Endothelial cell of umbilical vein (primary cell): ENCODE measurements at places on chromosomes 5 and 9. TPM values are rescaled to one million over a fixed set of nuclear protein-coding genes. Genes with fewer than 3 reads are reported as not detected.

CER1 gene
- total RNA-seq: not detected in 2 replicates

GRXCR2 gene
- total RNA-seq: not detected in 2 replicates

MELK gene
- 47.8 and 52.1 TPM in 2 replicates for total RNA-seq

CLTB gene
- total RNA-seq: 73.2 and 108 TPM in 2 replicates

FCN2 gene
- total RNA-seq: not detected in 2 replicates

IFNW1 gene
- total RNA-seq: not detected in 2 replicates

HTR4 gene
- not detected in 2 replicates for total RNA-seq

ST6GALNAC4 gene
- 38.1 and 45.9 TPM in 2 replicates for total RNA-seq

DNA sequence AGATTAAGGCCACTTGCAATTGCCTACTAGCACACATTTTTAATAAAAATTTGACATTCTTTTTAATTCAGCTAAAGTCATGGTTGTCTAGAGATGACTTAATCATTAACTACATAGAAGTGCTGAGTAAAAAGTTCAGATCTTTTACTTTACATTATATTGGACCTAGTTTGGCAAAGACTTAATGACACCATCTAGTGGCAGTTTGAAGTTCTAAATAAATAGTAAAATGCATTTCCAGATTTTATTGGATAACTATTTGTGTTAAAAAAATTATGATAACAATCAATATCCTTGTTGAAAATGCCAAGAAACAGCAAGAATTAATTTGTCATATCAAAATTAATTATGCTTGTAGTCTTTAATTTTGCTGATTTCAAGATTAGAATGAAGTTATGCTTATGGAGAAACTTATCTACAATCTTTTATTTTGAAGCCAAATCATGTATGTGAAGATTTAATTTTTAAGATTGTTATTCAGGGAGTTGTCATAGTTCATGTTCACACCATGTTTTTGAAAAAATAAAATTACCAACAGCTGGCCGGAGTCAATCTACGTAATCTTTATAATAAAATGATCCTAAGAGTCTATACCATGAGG is 69.6 kb upstream of the PJA2 start:
- DNase-seq: peak; percentile 40

GRCh38 chr5:142298789-142299188 is 26.0 kb downstream of the SPRY4 start:
- DNase-seq: no peak

GRCh38 chr9:133103183-133103986 is 17.7 kb downstream of the RALGDS start:
- DNase-seq: peak; percentile 50

- no peak for DNase-seq
Observed at GRCh38 chr9:90515510-90515909, 127.1 kb downstream of the DIRAS2 start.

DNA sequence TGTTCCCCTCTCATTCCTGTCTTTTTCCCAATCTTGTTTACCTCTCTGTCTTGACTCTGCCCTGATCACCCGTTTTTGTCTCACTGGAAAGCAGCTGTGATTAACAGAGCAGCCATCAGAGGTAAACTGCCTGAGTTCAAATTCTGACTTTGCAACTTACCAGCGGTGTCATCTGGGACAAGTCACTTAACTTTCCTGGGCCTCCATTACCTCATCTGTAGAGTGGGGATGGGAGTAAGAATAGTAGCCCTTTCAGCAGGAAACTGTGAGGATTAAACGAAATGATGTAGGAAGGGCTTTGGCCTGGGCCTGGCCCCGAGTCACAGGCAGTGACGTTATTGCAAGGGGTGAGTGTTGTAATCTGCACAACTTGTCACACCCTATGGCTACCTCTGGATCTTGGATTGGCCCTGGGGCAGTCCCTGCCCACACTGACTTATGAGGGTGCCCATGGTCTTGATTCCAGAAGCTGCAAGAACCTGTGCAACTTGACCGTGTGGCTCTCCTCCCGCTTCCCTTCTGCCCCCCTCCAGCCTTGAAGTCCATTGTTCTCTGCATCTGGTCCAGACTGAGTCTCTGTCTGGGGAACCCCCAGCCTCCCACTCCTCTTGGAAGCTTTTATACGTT is 657 bp upstream of the PCDH12 start:
- DNase-seq: peak; percentile 58

- DNase-seq: no peak
Observed at GRCh38 chr5:154761046-154761736, 6.0 kb downstream of the LARP1 start.

- no peak for DNase-seq
Observed at GRCh38 chr5:82765765-82766164, 311.4 kb downstream of the TMEM167A start.

GRCh38 chr5:171226864-171227263 is 82.2 kb upstream of the TLX3 start:
- DNase-seq: no peak

GRCh38 chr5:39102684-39103155 is 28.5 kb upstream of the RICTOR start:
- no peak for DNase-seq

GRCh38 chr5:103532086-103532734 is 30.4 kb downstream of the NUDT12 start:
- DNase-seq: no peak

- no peak for DNase-seq
Observed at GRCh38 chr5:134975078-134975715, 7.5 kb downstream of the CATSPER3 start.

DNA sequence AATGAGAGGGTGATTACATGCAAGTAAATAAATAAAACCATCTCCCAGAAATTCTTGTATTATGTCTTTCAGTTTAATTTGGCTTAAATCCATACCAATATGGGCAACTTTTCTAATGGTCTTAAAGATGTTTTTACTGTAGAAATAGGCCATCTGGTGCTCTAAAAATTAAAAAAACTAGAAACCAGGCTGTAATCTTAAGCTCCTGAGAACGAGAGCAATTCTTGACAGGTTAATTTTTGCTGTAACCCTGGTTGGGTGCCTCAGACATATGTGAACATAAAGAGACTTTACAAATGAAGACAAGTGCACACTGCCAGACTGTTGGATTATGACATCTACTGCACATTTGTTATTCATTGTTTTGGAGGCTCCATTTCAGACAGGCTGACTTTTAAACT is 246.8 kb upstream of the DAB2 start:
- no peak for DNase-seq

DNA sequence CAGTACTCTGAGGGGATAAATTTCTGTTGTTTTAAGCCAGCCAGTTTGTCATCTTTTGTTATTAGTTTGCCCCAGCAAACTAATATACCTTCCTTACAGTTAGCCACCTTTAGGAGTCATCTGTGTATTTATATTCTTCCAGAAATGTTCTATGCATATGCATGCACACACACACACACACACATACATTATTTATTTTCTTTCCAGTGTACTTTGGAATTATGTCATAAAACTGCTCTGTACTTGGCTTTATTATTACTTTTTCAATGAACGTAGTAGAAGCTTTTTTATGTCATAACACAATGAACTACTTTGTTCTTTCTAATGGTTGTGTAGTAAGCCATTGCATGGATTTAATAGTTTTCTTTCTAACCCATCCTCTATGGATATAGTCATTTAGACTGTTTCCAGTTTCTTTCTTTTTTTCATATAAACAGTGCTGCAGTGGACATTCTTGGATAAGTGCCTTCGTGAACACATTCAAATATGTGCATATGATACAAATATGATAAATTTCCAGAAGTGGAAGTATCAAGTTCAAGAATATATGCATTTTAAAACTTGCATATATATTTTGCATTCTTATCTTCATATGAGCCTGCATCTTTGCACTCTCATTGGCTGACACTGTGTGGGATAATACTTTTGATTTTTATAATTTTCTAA is 26.6 kb upstream of the DAB2 start:
- no peak for DNase-seq

GRCh38 chr9:133250741-133251170 is 24.2 kb downstream of the ABO start:
- no peak for DNase-seq

- peak; percentile 72 for DNase-seq
Observed at GRCh38 chr5:139648205-139649081, at the start of gene CXXC5. TSS of gene CXXC5 (plus strand) at chr5:139648349. CDS start at chr5:139680524, 32,175 bp downstream.
